ENCODE measurements at places on chromosomes 6 and 20.

DNA sequence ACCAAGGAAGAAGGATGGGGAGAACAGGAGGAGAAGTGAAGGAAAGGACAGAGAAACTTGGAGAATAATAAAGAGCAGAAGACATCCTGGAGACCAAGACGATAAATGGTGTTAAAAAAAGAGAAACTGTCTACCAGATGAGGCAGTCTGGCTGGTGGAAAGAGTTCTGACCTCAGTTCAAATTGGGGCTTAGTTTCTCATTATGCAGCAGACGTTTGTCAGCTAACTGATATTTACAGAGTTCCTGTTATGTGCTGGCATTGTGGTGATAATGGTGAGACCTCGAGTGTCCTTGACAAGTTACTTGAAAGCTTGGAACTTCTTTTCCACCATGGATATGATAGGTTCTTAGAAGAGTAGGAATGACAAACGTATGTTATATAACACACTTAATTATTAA is 142.7 kb downstream of the LRRC1 start:
- no peak for DNase-seq

DNA sequence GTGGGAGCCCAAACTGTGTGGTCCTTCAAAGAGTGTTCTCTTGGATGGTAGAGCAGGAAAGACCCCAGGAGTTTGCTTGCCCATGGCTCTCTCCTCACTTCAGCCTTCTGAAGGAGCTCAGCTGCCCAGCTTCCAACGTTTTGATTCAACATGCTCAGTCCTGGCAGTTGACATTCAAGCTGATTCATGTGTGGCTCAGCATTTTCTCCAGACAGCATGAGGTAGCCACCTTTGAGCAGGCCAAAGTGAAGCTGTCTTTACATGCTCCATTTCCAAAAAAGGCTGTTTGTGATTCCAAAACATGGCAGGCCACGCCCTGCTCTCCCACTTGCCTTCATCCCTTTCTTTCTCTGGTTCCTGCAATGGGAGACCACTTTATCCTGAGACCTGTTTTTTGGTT is 280.2 kb downstream of the TBC1D7 start:
- no peak for DNase-seq

- no peak for DNase-seq
These were observed 1.7 kb downstream of the TULP4 start for GRCh38 chr6:158313989-158314388.

DNA sequence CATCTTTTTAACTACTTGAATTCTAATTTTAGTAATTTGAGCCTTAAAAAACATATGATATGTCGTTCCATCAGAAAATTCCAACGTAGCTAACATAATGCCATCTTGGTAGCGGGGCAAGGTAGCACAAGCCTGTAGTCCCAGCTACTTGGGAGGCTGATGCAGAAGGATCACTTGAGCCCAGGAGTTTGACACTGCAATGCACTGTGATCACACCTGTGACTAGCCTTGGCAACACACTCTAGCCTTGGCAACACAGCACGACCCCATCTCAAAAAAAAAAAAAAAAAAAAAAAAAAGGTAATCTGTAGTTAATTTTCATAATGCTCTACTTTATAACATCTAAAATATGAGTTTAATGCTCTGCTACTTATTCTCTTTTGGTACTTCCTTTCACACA is 6.7 kb downstream of the BCLAF1 start:
- no peak for DNase-seq

DNA sequence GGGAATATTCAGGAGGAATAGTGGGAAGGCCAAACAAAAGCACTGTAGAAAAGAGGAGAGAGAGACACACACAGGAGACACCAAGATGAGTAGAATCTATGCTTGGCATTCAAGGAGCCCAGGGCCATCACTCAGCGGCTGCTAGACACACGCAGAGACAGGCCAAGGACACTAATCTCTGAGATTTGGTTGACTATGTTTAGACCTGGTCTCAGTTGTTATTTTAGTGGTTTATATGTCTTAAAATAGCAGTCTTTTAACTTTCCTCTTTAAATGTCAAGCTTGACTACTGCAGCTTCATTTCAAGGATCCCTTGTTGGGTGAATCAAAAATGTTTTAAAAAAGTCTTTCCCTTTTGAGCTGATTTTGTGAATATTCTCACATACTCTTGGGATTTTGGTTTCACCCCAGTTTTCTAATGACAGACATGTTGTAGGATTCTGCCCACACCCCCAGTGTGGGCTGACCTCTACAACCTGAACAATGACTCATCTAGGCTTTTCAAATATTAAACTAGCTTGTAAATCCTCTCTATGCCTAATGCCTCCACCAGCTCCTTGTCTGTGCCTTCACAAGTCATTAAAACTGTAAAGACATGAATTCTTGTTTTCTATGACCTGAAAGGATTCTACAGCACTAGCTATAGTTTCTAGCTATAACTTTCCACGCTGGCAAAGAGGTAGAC is 142.7 kb upstream of the EXOC2 start:
- DNase-seq: no peak

DNA sequence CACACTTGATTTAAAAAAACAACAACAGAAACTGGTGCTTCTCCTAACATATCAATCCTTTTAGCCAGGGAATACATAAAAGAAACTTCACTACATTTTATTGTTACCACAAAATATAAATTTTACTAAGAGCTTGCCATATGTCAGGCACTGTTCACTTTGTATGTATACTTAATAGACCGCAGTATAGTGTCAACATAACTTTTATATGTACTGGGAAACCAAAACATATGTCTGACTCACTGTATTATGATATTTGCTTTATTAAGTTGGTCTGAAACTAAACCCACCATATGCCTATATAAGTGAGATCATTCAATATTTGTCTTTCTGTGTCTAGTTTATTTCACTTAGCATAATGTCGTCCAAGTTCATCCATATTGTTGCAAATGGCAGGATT is 108.4 kb downstream of the KLHL32 start:
- DNase-seq: no peak

GRCh38 chr6:155889410-155889809 is 433.8 kb upstream of the NOX3 start:
- DNase-seq: no peak

DNA sequence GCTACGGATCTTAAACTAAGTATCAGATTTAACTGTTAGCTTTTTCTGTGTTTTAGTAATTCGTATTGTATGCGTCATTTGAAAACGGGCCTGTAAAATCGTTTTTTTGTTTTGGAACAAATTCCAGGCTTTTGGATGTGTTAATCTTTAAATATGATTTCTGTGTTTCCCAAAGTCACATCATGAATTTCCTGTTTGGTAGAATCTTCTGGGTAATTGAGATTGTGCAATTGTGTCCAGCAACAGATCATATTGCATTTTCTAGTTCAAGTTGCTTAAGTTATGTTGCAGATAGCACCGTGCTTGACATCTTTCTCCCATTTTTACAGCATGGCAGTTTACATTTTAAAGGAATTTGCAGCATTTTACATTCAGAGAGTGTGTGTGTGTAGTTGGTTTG is 1.9 kb downstream of the MAPK14 start:
- DNase-seq: no peak

GRCh38 chr6:42629845-42630244 is 66.0 kb downstream of the UBR2 start:
- no peak for DNase-seq

DNA sequence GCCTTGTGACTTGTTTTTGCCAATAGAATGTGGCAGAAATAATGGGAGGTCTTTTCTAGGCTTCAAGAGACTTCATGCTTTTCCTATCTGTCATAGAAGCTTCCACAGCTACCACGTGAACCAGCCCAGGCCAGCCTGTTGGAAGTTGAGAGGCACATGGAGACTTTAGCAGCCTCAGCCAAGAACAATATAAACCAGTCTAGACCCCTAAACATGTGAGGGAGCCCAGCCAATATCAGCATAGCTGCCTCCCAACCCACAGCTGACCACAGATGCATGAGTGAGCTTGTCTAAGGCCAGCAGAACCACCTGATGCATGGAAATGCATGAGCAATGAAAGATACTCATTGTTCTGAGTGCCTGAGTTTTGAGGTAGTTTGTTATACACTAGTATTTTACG is 540.7 kb upstream of the BTBD3 start:
- DNase-seq: no peak

GRCh38 chr6:117906507-117906957 is 532 bp upstream of the SLC35F1 start:
- DNase-seq: no peak

GRCh38 chr6:168315596-168315995 is 4.0 kb downstream of the DACT2 start:
- DNase-seq: no peak

- no peak for DNase-seq
These were observed 124.8 kb downstream of the CD164 start for GRCh38 chr6:109257494-109257893.

DNA sequence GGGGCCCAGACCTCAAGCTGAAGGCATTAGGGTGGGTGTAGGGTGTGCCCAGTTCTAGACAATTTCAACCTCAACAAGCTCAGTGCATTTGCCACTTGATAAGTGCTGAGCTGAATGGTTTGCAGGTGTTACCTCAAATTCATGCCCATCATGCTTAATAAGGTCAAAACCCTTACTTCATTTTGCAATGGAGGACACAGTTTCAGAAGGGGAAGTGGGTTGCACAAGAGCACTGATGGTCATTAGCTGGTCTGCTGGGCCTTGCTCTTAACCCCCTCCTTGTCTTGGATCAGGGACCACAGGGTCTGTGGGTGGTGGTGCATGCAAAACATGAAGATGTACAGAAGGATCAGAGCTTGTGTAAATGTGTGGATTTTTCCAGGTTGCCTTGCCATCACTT is 71.0 kb upstream of the SIRPA start:
- no peak for DNase-seq

DNA sequence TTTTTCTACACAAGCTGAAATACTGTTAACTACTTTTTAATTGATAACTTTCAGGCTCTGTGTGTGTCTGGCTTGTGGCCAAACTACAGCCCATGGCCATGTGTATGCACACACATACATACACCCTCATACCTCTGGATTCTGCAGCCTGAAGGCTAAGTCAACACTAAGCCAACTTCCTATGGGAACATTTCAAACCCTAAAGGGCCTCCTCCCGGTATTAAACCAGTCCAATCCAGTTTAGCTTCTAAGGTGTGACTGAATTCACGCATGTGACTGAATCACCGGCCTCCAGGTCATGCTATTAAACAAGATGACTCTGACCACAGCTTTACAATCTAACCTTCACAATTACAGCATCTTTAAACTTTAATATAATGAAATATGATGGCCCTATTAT is 20.7 kb upstream of the DST start:
- no peak for DNase-seq

- DNase-seq: no peak
These were observed 26.8 kb downstream of the PTCHD4 start for GRCh38 chr6:48084201-48084600.

- no peak for DNase-seq
These were observed 18.7 kb upstream of the PLCG1 start for GRCh38 chr20:41118632-41119031.

GRCh38 chr6:55925292-55925691 is 49.9 kb upstream of the BMP5 start:
- DNase-seq: no peak

GRCh38 chr20:23003881-23004460 is 31.1 kb upstream of the SSTR4 start:
- no peak for DNase-seq

GRCh38 chr6:141033101-141033500 is 1099.6 kb upstream of the GJE1 start:
- no peak for DNase-seq

DNA sequence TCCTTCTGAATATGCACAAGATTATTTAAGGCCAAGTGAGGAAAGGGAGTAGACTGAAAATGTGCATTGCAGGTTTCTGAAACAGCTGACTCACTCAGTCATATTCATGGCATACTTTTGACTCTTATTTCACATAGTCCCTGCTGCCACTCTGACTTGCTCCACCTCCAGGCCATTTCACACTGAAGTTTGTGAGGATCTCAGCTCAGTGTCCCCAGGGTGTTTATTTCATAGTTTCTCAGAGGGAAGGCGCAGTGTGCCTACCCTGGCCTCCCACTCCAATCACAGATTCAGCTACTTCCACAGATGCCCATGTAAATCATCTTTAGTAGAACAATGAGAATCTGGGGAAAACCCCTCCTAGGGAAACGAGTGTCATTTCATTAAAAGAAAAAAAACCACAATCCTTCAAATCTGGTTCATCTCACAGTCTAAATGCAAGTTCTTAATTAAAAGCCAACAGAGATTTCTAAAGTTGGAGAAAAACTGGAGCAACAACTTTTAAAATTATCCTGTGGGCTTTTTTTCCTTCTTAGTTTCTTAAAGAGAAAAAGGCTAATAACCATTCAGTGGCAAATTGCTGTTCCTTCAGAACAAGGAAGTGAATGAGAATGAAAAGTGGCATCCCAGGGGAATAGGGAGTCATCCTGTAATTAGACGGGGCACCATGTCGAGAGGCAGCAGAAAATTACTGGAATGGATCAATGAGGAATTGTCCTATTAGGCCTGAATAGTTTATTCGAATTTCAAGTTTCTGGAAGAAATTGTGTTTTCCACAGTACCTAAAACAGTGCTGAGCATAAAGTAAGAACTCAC is 133.6 kb downstream of the TFAP2B start:
- no peak for DNase-seq

- DNase-seq: no peak
These were observed 8.5 kb upstream of the SOD2 start for GRCh38 chr6:159701413-159701999.

GRCh38 chr6:31467151-31467550 is 30.8 kb upstream of the MICB start:
- no peak for DNase-seq

DNA sequence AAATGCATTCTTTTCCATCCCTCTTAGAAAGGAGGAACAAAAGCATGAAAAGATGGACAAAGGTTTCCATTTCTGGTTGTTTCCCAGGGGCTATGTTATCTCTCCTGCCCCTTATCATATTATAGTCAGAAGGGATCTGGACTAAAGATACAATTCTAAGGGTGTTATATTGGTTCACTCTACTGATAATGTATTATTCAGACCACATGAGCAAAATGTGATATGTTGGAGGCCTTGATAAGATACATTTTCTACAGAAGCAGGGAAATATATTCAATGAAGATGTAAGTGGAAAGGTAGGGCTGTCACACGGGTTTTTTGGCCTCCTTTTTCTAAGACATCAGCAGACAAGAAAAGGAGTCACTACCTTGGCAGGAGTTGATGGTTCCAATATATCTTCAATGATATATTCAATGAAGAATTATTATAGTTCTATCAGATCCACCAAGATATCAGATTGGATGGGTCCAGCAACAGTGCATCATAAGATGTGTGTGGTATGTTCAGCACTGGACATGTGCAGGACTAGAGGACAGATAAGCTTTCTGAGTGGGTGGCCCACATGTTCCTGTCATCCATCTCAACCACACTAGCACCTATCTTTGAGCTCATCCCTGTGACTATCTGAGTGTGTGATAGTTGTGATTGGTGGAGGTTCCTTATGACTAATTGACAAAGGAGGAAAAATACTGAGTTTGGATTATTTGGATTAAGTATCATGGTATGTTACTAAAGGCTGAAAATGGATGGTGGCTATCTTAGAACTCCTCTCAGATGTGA is 5.7 kb upstream of the ZKSCAN3 start:
- no peak for DNase-seq

- no peak for DNase-seq
These were observed 10.2 kb downstream of the COL10A1 start for GRCh38 chr6:116115781-116116180.

All from substantia nigra (tissue), 51 donors.